ENCODE measurements at places on chromosomes 6 and 20.

DNA sequence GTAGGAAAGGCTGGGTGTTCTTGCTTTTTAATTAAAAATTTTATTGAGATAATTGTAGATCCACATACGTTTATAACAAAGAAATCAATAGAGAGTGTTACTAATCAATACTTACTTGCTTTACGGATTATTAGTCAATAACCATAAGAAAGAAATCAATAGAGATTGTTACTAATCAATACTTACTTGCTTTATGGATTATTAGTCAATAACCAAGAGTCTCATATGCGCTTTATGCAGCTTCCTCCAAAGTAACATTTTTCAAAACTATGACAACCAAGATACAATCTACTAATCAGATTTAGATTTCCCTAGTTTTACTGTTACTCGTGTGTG lies 31.0 kb upstream of the LY86 start:
- DNase-seq, result no peak

DNA sequence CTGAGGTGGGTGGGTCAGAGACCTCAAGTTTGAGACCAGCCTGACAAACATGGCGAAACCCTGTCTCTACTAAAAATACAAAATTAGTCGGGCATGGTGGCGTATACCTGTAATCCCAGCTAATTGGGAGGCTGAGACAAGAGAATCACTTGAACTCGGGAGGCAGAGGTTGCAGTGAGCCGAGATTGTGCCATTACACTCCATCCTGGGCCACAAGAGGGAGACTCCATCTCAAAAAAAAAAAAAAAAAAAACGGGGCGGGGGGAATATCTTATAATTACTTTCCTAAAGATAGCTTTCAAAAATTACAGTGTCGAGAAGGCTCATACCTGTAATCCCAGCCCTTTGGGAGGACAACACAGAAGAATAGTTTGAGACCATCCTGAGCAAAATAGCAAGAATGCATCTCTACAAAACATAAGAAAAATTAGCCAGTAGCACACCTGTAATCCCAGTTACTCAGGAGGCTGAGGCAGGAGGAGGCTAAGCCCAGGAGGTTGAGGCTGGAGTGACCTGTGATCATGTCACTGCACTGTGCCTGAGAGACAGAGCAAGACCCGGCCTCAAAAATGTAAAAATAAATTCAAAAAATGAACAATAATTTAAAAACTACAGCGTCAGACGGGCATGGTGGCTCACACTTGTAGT lies 25.8 kb downstream of the CBFA2T2 start:
- no peak for DNase-seq

GRCh38 chr20:50247196-50248094 lies 56.8 kb downstream of the CEBPB start:
- no peak for DNase-seq

GRCh38 chr6:33781131-33781975 lies 7.6 kb downstream of the LEMD2 start:
- DNase-seq, result no peak

DNA sequence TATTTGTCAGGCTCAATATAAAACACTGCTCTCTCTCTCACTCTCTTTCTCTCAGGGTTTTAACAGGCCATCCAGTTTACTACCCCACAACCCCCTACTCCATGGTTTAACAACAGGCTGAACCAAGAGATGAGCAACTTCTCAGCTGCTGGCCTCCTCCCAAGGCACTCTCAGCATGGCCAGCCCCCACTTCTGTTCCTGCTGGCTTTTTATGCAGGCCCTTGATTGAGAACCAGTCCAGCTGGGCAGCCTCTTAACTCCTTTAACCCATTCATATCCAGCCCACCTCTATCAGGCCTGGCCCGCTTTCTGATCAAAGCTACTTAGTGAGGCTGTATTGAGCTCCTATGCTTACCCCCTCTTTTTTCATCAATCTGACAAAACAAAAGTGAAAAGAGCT lies 346.8 kb upstream of the POU3F2 start:
- DNase-seq, result no peak

DNA sequence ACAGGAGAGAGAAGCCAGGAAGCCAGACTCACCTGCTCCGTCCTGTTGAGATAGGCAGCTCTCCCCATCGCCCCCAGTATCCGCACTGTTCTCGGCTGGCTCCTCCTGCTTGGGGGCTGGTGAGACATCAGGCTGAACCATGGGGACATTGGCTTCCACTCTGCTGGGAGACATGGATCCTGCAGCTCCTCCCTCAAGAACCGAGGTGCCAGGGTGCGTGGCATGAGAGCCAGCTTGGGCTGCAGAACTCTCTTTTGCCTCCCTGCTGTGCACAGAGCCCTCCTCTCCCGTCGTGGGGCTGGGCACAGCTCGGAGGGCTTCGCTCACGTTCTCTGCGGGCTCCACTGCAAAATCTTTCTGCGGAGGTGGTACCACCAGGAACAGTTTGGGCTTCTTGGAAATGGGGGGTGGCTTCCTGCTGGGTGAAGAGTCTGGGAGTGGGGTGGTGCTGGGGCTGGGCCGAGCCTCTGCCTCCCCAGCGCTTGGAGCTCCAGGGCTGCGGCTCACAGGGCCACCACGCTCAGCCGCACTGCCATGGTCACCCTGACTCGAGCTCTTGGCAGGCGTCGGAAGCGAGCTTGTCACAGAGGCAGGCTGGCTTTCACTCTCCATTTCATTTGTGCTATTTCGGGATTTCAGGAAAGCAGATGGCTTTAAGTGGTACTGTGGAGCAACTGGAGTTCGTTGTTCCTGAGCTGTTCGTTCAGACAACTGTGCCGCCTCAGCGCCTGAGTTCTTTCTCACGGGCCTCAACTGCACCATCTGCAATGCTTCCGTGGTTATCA lies 26.5 kb downstream of the HEBP2 start:
- no peak for DNase-seq

DNA sequence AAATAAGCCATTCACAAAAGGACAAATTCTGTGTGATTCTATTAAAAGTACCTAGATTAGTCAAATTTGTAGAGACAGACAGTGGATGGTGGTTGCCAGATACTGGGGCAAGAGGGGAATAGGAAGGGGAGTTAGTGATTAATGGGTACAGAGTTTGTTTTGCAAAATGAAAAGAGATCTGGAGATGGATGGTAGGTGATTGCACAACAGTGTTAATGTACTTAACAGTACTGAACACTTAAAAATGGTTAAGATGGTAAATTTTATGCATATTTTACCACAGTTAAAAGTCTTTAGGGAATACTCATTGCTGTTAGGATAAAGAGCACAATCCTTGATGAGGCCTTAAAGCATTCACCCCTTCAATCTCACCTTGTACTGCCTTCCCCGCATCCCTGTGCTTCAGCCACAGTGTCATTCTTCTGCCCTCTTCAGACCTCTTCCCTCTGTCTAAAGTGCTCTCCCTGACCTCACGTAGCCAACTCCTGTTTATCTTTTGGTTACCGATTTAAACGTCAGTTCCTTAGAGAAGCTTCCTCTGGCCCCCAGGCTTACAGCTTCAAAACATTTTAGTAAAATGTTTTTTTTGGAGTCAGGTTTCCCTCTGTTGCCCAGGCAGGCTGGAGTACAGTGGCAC lies 11.8 kb downstream of the PSMF1 start:
- no peak for DNase-seq

DNA sequence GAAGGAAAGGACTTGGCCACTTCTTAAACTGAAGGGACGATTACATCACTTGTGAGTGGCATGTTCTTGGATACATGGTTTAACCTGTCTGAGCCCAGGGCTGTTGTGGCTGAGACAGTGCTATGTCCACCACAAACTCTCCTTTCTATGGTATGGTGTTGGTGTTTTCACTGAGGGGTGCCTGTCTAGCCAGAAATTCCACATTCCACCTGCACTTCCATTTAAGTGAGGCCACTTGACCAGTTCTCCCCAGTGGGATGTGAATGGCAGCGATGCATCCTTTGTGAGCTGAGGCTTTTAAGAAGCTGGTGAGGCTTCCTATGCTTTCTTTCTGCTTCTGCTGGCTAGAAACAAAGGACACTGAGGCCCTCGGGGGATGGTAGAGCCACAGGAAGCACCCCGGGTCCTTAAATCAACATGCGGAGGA lies 151.4 kb upstream of the CHD6 start:
- no peak for DNase-seq

- no peak for DNase-seq
These were observed 8.8 kb downstream of the TENT5A start for GRCh38 chr6:81743649-81744048.

DNA sequence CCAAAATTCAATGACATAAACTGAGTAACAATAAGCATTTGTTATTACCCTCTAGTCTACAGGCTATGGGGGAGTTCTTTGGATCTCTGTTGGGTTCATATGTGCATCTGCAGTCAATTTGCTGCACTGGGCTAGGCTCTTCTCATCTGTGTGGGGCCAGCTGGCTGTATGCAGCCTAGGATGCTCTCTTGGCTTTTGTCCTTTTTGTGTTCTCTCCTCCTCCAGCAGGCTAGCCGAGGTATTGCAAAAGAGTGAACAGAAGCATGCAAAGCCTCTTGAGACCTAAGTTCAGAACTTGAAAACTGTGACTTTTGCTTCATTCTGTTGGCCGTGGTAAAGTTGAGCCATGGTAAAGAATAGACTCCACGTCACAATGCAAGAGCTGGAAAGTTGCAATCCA lies 62.8 kb upstream of the FOXO3 start:
- peak; percentile 55 for DNase-seq

GRCh38 chr6:41741625-41742490 lies 5.3 kb downstream of the PGC start:
- DNase-seq, result no peak

DNA sequence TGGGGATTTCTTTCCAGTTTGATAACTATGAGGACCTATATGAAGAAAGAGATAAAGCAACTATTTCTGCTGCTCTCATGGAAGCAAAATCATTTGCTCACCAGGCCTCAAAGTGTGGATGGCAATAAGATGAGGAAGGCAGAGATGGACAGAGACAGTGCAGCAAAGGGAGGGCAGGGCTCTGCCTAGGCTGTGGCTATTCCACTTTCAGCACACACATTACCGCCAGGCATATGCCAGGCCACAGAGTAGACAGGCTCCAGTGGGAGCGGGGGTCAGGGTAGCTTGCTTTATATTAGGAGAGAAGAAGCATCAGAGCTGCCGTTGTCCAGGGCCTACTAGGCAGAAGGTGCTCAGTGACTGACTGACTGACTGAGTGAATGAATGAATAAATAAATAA lies 40.9 kb downstream of the BCL2L1 start:
- no peak for DNase-seq

DNA sequence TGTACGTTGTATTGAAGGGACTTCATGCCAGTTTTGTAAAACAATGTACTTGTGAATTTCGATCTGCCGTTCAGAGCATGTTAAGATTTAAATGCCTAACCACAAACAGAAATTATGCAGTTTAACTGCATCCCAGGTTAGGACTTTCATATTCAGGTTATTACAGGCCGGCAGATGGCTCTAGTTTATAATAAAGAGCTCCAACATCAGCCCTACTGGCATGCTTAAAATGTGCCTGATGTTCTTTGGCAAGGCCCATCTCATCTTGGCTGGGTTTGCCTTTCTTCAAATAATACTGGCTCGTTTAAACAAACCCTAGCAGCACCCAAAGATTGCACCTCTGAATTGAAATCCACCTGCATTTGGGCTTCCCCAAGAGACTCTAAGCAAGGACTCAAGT lies 169.3 kb upstream of the RIN2 start:
- no peak for DNase-seq

- DNase-seq, result no peak
These were observed 49.1 kb downstream of the ARMC2 start for GRCh38 chr6:108897371-108897770.

DNA sequence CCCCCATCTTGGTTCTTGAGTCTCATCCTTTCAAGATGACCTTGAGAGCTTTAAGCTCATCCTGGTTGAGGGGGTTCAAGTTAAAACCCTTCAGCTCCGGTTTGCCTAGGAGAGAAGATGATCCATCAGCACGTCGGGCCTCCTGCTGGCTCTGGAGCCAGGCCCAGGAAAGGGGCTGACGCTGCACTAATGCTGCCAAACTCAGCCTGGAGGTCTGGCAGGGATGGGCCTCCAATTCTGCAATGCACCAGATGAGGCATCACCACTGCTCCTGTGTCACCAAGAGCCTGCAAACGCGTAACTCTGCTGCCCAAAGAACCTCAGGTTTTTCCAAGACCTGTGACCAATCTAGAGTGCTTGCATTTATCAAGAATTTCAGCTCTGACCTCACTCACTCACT lies 6.1 kb downstream of the PDRG1 start:
- DNase-seq, result no peak

- no peak for DNase-seq
These were observed 50.7 kb upstream of the PLEKHG1 start for GRCh38 chr6:150549007-150549406.

- DNase-seq, result no peak
These were observed 62.2 kb upstream of the PLEKHG1 start for GRCh38 chr6:150537491-150537890.

- DNase-seq, result peak; percentile 75
These were observed 90.5 kb downstream of the SYNJ2 start for GRCh38 chr6:158072083-158072721.

DNA sequence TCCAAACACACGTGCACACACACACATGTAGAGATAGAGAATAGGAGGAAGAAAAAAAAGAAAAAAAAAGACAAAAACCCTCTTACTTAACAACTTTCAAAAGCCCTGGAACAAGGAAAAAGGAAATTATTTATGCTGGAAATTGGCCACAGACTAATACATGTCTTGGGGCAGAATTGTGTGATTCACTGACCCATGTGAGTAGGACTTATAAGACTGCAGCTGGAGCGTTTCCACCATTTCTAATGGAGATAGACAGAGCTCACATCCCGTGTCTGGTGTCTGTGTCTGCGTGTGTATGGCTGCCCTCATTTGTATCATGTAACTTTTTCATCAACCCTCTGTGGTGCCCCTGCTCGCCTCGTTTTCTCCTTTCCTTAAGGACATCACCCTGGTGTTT lies 99.8 kb upstream of the PDE10A start:
- DNase-seq, result no peak

DNA sequence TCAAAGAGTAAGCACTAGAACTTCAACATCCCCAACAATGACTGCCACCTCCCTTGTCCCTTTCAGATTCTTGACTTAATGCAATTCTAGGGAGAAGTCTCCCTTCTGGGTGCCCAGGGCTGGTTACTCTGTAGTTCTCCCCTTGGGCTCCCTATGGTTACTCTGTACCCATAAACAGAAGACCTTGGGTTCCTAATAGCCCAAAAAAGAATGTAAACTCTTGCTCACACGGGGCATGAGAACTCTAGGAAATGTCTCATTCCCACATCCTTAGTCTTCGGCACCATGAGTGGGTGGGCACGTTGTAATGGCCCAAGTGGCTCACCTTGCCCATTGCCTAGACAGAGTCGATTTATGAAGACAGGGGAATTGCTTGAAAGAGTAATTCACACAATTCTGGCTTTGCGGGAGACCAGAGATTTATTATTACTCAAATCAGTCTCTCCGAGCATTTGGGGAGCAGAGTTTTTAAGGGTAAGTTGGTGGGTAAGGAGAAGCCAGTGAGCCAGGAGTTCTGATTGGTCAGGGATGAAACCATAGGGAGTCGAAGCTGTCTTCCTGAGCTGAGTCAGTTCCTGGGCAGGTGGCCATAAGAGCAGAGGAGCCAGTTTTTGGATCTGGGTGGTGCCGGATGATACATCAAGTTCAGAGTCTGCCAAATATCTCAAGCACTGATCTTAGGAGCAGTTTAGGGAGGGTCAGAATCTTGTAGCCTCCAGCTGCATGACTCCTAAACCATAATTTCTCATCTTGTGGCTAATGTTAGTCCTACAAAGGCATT lies 61.2 kb upstream of the SIRPG start:
- DNase-seq, result no peak
